HT-29 (cell line): ENCODE measurements at places on chromosomes 2 and 18.

- no peak for DNase-seq
Observed at GRCh38 chr2:200130762-200131166, 175.4 kb downstream of the MAIP1 start.

GRCh38 chr2:189506514-189506976 is 65.3 kb downstream of the WDR75 start:
- peak; percentile 49 for DNase-seq

DNA sequence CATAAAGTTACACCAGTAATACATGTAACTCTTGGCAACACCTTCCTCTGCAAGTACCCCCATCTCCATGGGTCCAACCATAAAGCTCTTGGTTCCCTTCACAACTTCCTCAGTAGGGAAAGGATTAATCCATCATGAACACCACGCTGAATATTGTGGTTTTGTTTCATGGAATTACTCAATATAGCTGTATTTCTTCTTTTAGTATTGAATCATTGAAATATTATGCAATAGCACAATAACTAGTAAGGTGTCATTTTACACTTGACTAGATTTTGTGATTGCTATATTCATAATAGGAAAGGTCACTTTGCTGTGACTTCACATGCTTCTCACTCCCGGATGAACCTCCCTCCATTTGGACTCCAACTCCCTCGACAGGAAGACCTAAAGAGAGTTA is 29.7 kb upstream of the PID1 start:
- no peak for DNase-seq

DNA sequence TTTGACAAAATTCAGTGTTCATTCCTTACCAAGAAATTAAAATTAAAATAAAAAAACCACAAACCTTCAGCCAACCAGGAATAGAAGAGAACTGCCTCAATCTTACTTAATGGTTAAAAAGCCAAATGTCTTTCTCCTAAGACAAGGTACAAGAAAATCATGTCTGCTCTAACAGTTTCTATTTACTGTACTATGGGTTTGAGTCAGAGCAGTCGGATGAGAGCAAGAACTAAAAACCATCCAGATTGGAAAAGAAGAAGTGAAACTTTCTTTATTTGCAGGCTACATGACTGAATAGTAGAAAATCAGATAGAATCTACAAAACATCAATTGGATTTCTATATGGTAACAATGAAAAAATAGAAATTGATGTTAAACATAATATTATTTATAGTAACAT is 555.5 kb upstream of the TNP1 start:
- DNase-seq, result no peak

DNA sequence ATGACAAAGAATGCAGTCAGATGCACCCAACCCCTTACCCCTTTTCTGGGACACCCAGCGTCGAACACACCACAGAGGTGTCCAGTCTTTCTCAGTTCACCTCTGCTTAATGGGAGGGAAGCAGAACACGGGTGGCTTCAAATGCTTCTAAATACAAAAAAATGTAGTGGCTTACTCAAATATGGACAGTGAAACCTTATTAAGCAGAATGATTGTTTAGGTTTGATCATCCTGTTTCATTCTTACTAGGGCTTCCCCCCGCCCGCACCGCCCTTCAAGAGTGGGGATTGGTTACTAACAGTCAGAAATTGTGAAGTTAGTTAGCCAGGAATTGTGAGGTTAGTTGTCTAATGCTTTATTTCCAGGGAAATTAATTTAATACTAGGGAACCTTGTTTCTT is 21.6 kb downstream of the ATG16L1 start:
- no peak for DNase-seq

DNA sequence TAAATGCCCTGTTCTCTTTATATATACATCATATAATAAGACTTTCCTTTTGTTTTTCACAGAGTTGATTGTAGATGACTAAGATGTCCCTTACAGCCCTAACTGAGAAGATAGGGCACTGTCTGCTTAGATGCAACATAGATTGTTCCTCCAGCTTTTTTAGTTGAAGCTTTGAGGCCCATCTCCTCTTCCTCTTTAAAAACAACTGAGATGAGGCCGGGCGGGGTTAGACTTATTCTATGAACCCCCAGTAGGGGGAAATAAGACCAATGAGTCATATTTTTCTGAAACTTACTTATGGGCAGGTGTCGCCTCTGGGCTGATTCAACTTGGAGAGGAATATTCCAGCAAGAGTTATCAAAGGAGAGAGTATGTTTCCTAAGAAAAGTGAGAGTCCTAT is 84.6 kb downstream of the FBXO15 start:
- no peak for DNase-seq

DNA sequence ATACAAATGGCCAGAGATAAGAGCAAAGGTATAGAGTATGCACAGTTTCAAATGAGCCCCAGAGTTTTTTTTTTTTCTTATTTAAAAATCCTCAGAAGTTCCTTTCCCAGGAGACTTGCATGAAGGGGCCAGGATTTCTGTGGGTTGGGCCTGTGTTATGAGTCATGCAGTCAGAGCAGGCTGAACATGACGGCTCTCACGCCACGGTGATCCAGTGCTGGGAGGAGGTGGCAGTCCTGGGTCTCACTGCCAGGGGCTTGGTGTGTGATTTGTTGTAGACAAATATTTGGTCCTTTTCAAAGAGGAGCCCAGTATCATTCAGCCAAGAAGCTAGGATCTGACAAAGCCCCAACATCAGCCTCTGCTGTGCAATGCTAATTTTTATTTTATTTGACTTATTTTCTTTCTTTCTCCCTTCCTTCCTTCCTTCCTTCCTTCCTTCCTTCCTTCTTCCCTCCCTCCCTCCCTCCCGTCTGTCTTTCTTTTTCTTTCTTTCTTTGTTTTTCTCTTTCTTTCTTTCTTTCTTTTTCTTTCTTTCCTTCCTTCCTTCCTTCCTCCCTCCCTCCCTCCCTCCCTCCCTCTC is 10.4 kb upstream of the KCNE4 start:
- peak; percentile 50 for DNase-seq

DNA sequence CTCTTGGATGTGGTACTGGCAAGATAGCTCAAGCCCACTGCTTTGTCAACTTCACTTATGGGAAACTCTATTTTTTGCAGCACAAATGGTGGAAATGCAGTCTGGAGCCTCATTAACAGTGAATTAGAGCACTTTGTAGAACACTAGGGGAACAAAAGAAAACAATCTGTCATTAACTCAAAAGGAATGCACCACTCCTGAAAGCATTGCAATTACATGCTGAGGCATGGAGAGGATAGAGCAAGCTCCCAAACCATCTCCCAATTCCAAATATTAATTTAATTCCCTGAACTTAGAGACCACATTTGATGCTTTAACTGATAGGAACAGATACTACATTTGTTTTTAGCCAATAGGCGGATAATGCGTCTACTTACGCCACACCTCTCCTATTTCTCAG is 32.8 kb upstream of the TANC1 start:
- DNase-seq, result no peak

DNA sequence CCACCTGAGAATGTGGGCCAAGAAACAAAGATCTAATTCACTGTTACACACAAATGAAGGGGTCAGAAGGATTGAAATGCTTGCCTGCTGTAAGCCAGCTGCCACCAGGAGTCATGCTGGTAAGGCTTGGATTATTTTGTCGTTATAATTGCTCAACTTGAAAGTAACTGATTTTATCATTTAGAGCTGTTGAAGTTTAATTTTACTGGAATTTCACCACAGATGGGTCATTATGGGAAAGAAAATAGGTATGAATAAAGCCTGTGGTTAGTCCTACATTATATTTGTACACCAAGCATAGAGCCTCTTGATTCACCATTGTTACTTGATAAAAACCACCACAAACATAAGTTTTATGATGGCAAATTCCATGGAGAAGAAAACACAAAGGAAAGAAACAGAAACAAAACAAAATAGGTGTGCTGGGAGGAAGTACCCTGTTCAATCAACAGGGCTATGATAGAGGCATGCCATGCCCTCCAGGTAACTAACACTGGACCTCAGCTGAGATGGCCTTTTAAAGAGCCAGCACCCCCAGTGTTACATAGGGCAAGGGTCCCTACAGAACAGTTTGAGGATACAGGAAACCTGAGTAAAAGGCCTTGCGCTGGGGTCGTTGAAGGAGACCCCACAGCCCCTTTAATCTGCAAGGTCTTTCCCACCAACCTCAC is 3.0 kb downstream of the CLEC4F start:
- no peak for DNase-seq

- DNase-seq, result no peak
Observed at GRCh38 chr2:216657980-216658379, 24.8 kb downstream of the IGFBP2 start.
